Endodermal cell (in vitro differentiated cells): ENCODE measurements at places on chromosomes 13 and 19. TPM values are rescaled to one million over a fixed set of nuclear protein-coding genes. Genes with fewer than 3 reads are reported as not detected.

NALCN gene
- total RNA-seq, result not detected in 3 replicates

CAB39L gene
- 5.3 and 6.3 TPM in 2 replicates for total RNA-seq

CLPTM1 gene
- 63.0 to 92.6 TPM (median 82.7 TPM) in 3 replicates for total RNA-seq

ZNF566 gene
- total RNA-seq, result 8.0 to 11.6 TPM (median 10.8 TPM) in 3 replicates

CHAF1A gene
- total RNA-seq, result 70.7 TPM in 2 replicates

MED26 gene
- 10.8 and 12.7 TPM in 2 replicates for total RNA-seq

ADAT3 gene
- total RNA-seq, result 4.8 to 10.5 TPM (median 9.9 TPM) in 3 replicates

C19orf85 gene
- 0.29 to 0.62 TPM (median 0.38 TPM) in 3 replicates for total RNA-seq

FBXO17 gene
- 19.9 and 21.2 TPM in 2 replicates for total RNA-seq

CBARP gene
- total RNA-seq, result 20.1 and 21.5 TPM in 2 replicates

ZNF568 gene
- total RNA-seq, result 2.9 to 3.7 TPM (median 3.1 TPM) in 3 replicates

- no peak for DNase-seq
Observed at GRCh38 chr19:10291554-10292205, 1.9 kb downstream of the ICAM5 start.

GRCh38 chr19:55353356-55353802, 1.1 kb downstream of the COX6B2 start:
- no peak for DNase-seq

- DNase-seq, result peak; percentile 78
Observed at GRCh38 chr19:19405971-19406877, 749 bp downstream of the GATAD2A start.

GRCh38 chr19:7504684-7505083, 11.2 kb upstream of the ZNF358 start:
- DNase-seq, result no peak

DNA sequence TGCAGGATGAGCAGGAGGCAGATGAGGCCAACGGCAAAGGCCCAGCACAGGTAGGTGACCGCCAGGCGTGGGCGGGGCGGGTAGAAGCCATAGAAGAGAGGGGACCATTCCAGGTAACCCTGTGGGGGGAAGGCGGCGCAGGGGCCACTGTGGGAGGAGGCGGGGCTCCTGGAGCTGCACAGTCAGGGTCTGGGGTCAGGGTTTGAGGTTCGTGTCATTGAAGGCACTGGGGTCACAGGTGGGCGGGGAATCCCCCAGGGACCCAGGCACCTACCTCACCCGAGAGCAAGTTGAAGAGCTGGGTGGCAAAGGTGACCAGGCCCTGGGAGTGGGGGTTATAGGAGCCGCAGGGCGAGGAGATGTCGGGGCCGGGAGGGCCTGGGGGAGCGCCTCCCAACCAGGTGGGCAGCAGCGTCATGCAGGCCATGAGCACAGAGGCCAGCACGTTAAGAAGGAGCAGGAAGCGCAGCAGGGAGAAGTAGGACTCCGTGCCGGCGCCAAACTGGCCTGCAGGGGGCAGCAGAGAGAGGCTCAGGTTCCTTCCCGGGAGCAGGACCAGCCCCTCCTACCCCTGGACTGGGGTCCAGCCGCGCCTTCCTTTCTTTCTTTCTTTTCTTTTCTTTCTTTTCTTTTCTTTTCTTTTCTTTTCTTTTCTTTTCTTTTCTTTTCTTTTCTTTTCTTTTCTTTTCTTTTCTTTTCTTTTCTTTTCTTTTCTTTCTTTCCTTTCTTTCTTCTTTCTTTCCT, 4.6 kb downstream of the TMC4 start:
- DNase-seq, result peak; percentile 99

GRCh38 chr19:49069026-49069425, 3.5 kb downstream of the KCNA7 start:
- DNase-seq, result no peak

GRCh38 chr19:12777217-12778016, 2.1 kb upstream of the HOOK2 start:
- peak; percentile 94 for DNase-seq

DNA sequence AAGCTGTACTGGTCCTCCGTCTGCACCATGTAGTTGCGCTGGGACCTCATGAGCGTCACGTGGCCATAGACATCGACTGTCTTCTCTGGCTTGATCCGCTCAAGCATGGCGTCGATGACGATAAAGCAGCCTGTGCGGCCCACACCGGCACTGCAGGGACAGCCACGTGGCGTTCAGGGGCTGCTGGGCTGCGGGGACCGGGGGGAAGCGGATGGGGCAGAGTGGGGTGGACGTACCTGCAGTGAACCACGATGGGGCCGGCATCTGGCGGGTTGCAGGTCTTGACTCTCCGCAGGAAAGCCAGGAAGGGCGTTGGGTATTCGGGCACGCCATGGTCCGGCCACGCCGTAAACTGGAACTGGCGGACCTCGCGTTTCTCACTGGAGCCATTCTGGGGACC, 128.5 kb downstream of the PTPRS start:
- no peak for DNase-seq

GRCh38 chr13:46715363-46715762, 81.6 kb downstream of the ESD start:
- no peak for DNase-seq

- no peak for DNase-seq
Observed at GRCh38 chr19:5050067-5050656, 81.2 kb downstream of the KDM4B start.

GRCh38 chr13:27321468-27322431, 51.1 kb downstream of the RASL11A start:
- no peak for DNase-seq

DNA sequence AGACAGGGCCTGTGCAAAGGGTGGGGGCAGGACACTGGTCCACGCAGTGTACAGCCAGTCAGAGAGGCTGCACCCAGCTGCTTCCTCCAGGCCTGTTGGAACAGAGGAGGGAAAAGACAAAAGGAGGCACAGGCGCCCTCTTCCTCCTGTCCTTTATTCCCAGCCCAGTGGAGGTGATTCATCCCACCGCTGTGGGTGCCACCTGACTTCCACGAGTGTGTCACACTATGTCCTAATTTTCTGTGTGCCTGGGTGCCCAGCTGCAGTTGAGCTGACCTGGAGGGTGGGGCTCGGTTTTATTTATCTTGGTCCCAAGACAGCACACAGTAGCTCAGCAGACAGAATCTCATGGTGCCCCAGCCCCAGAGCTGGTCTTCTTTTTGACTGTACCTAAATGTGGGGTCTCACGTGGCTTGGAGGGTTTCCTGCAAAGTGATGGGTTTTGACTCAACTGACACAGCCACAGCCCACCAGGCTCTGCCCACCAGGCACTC, 9.0 kb downstream of the EPS15L1 start:
- DNase-seq, result no peak

GRCh38 chr19:1474765-1475351, 4.2 kb downstream of the C19orf25 start:
- DNase-seq, result no peak

GRCh38 chr13:76406243-76406642, 480.0 kb downstream of the KCTD12 start:
- no peak for DNase-seq

- peak; percentile 83 for DNase-seq
Observed at GRCh38 chr13:34750078-34750931, 191.8 kb upstream of the NBEA start.

DNA sequence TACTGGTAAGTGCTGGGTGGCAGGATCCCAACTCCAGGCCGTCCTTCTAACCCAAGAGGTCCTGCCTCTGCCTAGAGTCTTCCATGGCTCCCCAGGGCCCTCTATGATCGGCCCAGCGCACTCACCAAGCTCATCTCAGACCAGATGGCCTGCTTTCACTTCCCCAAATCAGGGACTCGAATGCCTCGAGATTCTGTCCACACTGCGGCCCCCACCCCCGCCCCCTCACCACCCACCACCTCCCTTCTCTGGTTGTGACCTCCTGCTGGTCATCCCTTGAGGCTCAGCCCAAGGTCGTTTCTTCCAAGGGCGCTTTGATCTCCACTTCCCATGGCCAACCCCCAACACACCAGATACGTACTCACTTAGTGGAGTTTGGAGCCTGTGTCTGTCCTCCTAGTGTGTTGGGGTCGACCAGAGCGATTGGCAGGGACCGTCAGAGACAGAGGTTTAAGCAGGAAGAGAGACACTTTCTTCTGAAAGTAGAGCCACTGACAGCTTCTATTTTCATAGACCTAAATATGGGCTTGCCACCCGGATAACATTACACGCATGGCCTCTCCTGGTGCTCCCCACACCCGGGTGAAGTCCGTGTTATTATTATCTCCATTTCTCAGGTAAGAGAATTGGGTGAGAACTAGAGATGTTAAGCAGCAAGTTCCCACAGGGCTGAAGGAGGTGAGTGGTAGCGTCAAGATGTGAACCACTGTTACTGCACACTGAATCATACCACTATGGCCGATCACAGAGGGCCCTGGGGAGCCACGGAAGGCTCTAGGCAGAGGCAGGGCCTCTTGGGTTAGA, at the start of gene FCER2:
FCER2 (minus strand) TSS at position 478 of the 804 bp plus-strand sequence. CDS start 2,371 bp downstream, outside the sequence.
- no peak for DNase-seq

DNA sequence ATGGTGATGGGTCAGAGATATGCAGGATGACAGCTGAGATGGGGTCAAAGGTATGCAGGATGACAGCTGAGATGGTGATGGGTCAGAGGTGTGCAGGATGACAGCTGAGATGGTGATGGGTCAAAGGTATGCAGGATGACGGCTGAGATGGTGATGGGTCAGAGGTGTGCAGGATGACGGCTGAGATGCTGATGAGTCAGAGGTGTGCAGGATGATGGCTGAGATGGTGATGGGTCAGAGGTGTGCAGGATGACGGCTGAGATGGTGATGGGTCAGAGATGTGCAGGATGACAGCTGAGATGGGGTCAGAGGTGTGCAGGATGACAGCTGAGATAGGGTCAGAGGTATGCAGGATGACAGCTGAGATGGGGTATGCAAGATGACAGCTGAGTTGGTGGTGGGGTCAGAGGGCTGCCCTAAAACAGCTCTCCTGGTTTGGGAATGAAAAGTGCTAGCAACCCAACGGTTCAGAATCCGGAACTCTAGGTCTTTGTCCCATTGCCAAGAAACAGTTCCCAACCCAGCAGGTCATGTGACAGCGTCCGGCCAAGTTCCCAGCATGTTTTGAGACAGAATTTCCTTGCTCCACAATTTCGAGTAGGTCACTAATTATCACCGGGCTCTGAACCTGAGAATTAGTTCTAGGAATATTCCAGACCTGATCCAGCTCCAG, 3.2 kb downstream of the SELENOW start:
- DNase-seq, result no peak

GRCh38 chr13:94758436-94758960, 46.2 kb upstream of the SOX21 start:
- no peak for DNase-seq

DNA sequence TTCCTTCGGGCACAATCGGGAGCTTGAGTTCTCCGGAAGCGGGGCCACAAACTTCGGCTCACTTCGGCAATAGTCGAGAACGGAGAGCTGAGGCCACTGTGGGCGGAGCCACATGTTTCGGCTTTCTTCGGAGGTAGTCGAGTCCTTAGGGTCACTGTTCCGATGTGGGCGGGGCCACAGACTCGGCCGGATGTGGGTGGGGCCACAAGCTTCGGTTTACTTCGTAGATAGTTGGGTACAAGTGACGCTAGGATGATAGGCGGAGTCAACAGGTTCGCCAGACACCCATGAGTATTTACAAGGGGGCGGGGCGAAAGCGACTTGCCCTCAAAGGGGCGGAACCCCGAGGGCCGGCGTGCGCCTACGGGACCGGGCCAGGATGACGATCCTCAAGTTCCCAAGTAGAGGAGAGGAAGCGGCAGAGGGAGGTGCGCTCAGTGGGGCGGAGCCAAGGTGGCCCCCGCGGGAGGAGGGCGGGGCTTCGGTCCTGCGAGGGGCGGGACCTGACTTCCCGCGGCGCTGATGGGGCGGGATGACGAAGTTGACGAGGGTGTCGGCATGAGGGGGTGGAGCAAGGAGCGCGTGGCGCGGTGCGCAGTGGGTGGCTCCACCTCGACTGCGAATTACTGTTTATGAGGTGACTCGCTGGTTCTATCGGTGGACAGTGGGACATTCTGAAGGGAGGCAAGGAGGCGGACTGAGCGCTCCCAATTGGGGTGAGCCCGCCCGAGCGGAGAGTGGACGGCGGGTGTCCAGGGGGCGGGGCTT, 539 bp upstream of the MBOAT7 start:
- DNase-seq, result peak; percentile 100

DNA sequence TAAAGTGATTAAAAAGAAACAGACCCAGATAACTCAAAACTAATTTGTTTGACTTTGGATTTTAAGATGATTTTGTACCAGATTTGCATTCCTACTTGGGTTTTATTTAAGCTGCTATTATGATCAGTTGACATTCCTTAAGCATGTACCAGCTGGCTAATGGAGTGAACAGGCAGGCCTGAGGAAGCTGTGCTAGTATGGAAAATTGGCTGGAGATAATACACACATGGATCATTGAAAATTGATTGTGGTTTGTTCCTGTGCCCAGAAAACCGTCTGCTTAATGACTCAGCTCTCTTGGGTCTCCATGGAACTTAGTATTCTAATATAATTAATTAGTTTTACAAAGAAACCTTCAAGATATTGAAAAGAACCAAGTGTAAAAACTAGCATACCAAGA, 22.6 kb downstream of the POLR1D start:
- no peak for DNase-seq

- DNase-seq, result peak; percentile 93
Observed at GRCh38 chr13:110108348-110109139, 198.4 kb downstream of the COL4A1 start.
